ENCODE measurements at places on chromosomes 11 and 22.

DNA sequence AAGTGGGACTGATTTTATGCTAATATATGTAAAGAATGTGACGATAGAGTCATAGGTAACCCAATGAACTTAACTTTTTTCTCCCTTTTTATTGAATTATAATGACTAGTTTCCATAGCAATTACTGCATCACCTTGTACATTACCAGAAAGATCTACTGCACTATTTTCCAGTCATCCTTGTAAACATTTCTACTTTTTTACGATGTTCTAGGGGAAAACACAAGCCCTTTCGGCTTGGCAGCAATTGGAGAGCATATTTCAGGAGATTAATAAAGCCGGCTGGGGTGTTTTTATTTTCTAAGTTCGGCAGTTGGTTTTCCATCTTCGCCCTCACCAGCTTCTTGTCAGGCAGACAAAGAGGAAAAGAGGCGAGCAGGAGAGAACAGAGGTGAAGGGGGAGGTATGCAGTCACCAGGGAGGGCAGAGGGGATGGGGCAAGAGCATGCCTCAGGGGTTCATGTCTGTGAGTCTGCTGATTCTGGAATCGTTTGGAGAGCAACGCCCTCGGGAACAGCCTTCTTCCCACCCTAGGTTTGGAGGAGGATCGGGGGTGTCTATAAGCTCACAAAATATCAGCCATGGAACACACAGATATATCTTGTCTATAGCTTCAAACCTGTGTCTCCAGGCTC is 476.4 kb downstream of the MIAT start:
- peak; percentile 71 for DNase-seq

- peak; percentile 51 for DNase-seq
Measured at GRCh38 chr11:22432291-22433093, 94.3 kb downstream of the SLC17A6 start.

DNA sequence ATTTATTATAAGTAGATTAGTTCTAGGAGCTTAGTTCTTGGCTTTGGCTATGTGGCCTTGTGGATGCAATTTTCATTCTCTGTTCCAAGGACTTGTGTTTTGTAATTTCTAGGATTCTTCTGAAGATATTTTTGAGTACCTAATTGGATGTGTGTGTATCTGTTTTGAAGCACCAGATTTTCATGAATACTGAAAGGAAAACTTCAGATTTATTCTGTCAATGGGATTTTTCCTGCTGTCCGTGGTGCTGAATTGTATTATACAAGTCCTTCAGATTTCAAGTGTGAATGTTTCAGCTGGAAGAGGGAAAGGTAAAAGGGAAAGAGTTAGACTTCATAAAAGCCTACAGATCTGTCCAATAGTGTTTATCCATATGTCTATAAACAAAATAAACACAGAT is 18.2 kb upstream of the SYN3 start:
- DNase-seq: no peak

DNA sequence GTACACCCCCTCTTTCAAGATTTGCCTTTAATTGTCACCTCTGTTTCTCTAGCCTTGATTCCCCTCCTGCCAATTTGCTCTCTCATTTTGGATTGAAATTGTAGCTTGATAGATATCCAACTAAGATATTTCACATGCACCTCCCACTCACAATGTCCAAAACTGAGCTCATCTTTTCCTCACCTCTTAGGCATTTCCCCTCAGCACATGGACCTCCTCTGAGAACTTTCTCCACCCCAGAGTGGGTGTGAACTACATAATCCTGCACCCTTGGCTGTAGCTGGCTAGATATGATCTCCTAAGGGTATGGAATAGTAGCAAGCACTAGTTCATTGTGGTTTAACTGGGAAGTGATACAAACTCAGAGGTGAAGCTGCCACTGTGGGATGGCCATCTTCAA is 91.5 kb upstream of the SESN3 start:
- DNase-seq: no peak

DNA sequence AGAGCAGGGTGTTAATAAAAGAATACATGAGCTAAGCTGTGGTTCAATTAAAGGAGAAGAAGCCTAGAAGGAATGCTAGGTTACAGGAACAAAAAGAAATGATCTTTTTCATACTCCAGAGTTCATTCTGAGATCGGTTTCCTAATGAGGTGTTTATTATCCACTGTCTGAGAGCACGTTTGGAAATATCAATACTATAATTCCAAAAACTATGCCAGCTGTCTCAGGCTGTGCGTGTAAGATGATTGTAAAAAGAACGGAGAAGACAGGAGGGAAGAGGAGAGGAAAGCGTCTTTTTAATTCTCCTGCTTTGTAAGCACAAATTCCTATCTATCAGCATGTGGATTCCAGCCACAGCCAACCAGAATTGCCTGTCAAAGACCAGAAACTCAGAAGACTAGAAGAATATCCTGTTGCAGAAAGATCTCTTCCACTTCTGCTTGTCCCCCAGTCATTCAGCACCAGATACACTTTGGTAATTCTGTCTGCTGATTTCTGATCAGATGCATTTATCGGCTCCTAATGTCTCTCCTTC is 25.7 kb downstream of the APOL5 start:
- DNase-seq: no peak

Data from islet precursor cell (in vitro differentiated cells).